ENCODE measurements at places on chromosomes 11 and 22. TPM values are rescaled to one million over a fixed set of nuclear protein-coding genes. Genes with fewer than 3 reads are reported as not detected.

DNA sequence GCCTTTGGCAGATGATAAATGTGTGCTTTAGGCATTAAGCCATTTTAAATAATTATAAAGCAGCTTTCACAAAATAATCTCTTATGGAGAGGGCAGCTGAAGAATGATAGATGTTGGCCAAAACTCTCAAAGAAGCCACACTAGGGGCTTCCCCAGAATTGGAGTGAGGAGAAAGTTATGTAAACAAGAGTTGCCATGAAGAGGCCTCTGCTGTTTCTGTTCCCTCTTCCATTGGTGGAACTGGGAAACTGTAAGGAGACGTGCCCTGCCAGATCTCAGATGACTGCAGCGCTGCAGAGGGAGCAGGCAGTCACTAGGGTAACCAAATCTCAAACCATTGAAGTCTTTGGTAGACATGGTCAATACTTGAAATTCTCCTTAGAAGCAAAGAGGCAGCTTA lies 19.4 kb upstream of the APLP2 start:
- no peak overlapping the region for H3K4me3 ChIP-seq
- H3K36me3 ChIP-seq, result no peaks in the 10 kb centered on the region
- peak overlapping the region; percentile 9 for H3K27ac ChIP-seq
- no peak for DNase-seq
- no peaks in the 10 kb centered on the region for H3K4me1 ChIP-seq

DNA sequence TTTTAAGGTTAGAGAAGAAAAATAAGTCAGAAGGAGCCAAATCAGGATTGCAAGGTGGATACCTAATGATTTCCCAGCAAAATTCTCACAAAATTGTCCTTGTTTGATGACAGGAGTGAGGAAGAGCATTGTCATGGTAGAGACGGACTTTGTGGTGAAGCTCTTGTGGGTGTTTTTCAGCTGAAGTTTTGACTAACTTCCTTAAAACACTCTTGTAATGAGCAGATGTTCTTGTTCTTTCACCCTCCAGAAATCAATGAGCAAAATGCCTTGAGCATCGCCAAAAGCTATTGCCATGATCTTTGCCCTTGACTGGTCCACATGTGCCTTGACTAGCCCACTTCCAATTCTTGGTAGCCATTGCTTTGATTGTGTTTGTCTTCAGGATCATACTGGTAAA lies 20.0 kb downstream of the CALCB start:
- H3K27ac ChIP-seq, result no peak overlapping the region
- no peaks in the 10 kb centered on the region for H3K27me3 ChIP-seq
- no peak for DNase-seq
- no peak overlapping the region for H3K4me3 ChIP-seq
- H3K36me3 ChIP-seq, result no peaks in the 10 kb centered on the region

Gene CADM1
- 5.3 TPM for total RNA-seq

DNA sequence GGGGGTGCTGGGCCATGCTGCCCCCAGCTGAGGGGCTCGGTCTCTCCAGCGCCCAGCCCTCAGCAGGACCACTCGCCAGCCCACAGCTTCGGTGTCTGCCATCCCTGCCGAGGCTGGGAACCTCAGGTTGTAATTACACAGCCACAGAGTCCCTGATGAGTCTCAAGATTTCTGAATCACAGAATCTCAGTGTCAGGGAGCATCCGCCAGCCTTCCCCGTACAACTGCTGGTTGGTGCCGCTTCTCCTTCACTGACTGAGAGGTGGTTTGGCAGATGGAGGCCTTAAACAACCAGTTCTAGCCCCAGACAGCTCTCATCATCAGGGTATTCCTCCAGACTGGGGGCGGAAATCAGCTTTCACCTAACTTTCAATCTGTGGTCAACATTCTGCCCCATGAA lies 13.7 kb downstream of the PHF21B start:
- H3K27me3 ChIP-seq, result no peaks in the 10 kb centered on the region
- H3K27ac ChIP-seq, result no peak overlapping the region
- no peaks in the 10 kb centered on the region for H3K4me1 ChIP-seq
- no peaks in the 10 kb centered on the region for H3K36me3 ChIP-seq
- DNase-seq, result no peak
- H3K4me3 ChIP-seq, result no peak overlapping the region

Gene ZNF74
- total RNA-seq, result 4.8 TPM

Gene GTSE1
- total RNA-seq, result not detected

Gene ALKBH8
- total RNA-seq, result 6.2 TPM

DNA sequence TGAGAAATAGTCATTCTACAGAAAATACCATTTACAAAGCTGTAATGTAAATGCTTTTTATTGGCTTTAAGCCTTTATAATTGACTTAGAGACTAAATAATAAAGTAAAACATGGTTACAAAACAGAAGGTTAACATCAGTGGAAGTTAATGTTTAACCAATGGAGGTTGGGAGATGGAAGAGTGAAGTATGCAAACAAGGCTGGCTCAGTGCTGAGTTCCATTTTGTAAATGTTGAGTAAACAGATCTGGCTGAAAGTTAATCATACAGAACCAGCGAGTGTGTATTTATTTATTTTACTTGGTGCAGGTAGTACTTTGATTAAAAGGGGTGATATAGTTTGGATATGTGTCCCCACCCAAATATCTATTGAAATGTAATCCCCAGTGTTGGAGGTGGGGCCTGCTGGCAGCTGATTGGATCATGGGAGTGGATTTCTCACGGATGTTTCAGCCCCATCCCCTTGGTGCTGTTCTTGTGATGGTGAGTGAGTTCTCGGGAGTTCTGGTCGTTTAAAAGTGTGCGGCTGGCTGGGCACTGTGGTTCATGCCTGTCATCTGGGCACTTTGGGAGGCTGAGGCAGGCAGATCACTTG lies 827.4 kb downstream of the OPCML start:
- DNase-seq, result no peak
- H3K36me3 ChIP-seq, result no peaks in the 10 kb centered on the region
- no peaks in the 10 kb centered on the region for H3K27me3 ChIP-seq
- no peaks in the 10 kb centered on the region for H3K4me1 ChIP-seq
- no peak overlapping the region for H3K27ac ChIP-seq
- no peak overlapping the region for H3K4me3 ChIP-seq

Gene COMMD9
- 38.3 TPM for total RNA-seq

GRCh38 chr22:18114495-18114894 lies 3.9 kb downstream of the TUBA8 start:
- H3K36me3 ChIP-seq, result no peaks in the 10 kb centered on the region
- no peak overlapping the region for H3K4me3 ChIP-seq
- H3K27ac ChIP-seq, result no peak overlapping the region
- H3K4me1 ChIP-seq, result peaks cover 3% of the 10 kb centered on the region

Gene OR51B2
- 1.6 TPM for total RNA-seq

DNA sequence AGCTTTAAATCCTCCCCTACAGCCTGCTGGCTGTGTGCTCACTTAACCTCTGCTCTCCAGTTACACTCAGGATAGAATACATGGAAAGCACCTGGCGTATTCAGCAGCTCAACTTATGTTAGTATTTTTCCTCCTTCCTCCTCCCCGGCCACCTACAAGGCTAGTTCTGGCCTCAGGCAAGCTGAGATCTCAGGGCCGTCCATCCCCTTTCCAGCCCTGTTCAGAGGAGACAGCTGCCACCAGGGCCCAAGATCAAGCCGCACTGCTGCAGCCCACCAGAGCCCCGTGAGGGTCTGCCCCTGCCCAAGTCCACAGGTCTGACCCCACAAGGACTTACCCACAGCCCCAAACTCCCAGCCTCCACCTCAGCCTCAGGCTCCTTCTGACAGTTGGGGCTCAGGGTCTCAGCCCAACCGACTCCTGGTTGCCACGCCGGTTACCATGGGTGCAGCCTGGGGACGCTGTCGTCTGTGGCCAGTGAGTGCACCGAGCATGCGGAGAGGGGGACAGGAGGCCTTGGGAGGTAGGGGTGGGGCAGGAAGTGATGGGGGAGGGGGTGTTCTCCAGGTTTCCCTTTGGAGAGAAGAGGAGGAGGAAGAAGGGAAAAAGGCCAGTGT lies at the start of gene C11orf16:
Gene C11orf16, minus strand, starts transcription at position 384 of the 617 bp plus-strand sequence. CDS start 639 bp downstream, outside the sequence.
- H3K27ac ChIP-seq, result no peak within 1 kb of the TSS
- no peaks in the 10 kb centered on the region for H3K27me3 ChIP-seq
- H3K36me3 ChIP-seq, result no peaks in the 10 kb centered on the region
- DNase-seq, result no peak

Gene SPATA19
- total RNA-seq, result not detected

Gene IFITM10
- total RNA-seq, result 14.0 TPM

DNA sequence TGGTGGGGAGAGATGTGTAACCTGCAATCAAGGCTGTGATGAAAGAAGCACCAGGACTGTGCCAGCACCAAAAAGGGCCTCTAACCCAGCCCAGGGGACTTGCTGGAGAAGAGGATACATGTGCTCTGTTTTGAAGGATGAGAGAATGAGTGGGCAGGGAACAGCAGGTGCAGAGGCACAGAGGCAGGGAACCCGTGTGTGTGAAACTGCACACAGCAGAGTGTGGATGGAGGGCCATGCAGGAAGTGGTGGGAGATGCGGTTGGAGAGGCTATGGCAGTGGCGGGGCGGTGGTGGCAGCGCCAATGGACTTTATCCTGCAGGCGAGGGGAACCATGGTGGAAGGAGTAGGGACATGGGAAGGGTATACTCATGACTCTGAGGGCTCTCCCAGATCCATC lies 25.2 kb upstream of the LRRC32 start:
- H3K4me3 ChIP-seq, result no peak overlapping the region
- no peaks in the 10 kb centered on the region for H3K27me3 ChIP-seq
- no peak for DNase-seq
- no peak overlapping the region for H3K27ac ChIP-seq
- no peaks in the 10 kb centered on the region for H3K4me1 ChIP-seq

DNA sequence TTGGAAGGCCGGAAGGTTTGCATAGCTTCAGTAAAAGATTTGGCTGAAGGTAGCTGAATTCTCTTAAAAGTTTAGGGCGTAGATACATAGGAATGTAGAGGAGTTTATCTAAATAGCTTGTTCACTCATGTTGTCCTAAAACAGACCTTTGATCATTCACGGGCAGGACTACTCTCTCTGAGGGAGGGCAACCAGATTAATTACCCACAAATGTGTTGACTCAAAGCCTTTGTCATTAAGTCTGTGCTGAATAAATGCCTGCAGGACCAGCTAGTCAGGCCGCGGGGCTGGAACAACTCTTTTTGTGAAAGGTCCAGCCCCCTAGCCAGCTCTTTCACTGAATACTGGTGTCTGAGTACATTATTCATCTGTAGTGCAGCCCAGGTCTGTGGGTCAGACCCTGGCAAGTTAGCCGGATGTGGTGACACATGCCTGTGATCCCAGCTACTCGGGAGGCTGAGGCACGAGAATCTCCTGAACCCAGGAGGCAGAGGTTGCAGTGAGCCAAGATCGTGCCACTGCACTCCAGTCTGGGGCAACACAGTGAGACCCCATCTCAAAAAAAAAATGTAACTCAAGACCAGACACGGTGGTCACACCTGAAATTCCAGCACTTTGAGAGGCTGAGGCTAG lies 2.8 kb upstream of the FADD start:
- DNase-seq, result no peak
- no peaks in the 10 kb centered on the region for H3K36me3 ChIP-seq
- no peak overlapping the region for H3K27ac ChIP-seq
- H3K27me3 ChIP-seq, result no peaks in the 10 kb centered on the region
- H3K4me1 ChIP-seq, result peaks cover 6% of the 10 kb centered on the region

GRCh38 chr11:117876341-117877119 lies at the start of gene FXYD6:
TSS of gene FXYD6 (minus strand) at chr11:117876658. CDS start at chr11:117842776, 33,882 bp downstream.
- DNase-seq, result no peak
- H3K4me1 ChIP-seq, result no peaks in the 10 kb centered on the region
- peak within 1 kb of the TSS; percentile 73 for H3K27ac ChIP-seq
- H3K27me3 ChIP-seq, result no peaks in the 10 kb centered on the region

Gene DTX4
- 7.5 TPM for total RNA-seq

Gene LDLRAD3
- total RNA-seq, result 45.4 TPM

DNA sequence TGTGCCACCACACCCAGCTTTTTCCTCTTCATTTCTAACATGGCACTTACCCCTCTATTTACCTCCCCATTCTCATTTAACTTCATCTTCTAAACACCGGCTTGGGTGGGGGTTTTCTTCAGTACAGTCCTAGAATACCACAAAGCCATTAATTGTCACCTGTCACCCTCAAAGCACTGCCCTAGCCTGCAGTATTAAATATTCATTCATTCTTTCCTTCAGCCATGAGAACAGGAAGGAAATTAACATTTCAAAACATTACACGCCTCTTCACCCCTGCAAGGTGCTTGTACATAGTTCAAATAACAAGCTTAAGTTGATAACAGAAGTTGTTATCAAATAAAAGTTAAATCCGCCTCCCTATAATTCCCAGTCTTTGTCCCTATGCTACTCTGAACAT lies 10.7 kb upstream of the VPS37C start:
- H3K27me3 ChIP-seq, result no peaks in the 10 kb centered on the region
- no peak overlapping the region for H3K4me3 ChIP-seq
- H3K36me3 ChIP-seq, result no peaks in the 10 kb centered on the region

GRCh38 chr11:129590030-129590752 lies 214.5 kb downstream of the BARX2 start:
- no peak overlapping the region for H3K4me3 ChIP-seq
- H3K36me3 ChIP-seq, result no peaks in the 10 kb centered on the region
- H3K27me3 ChIP-seq, result no peaks in the 10 kb centered on the region
- DNase-seq, result no peak
- H3K27ac ChIP-seq, result no peak overlapping the region
- no peaks in the 10 kb centered on the region for H3K4me1 ChIP-seq

GRCh38 chr22:28025866-28026575 lies 107.0 kb upstream of the PITPNB start:
- DNase-seq, result no peak
- H3K27me3 ChIP-seq, result no peaks in the 10 kb centered on the region
- H3K4me1 ChIP-seq, result peaks cover 4% of the 10 kb centered on the region
- no peak overlapping the region for H3K4me3 ChIP-seq
- no peak overlapping the region for H3K27ac ChIP-seq

- no peak overlapping the region for H3K4me3 ChIP-seq
- DNase-seq, result no peak
- H3K27ac ChIP-seq, result peak overlapping the region; percentile 98
These were observed 23.6 kb downstream of the TXN2 start for GRCh38 chr22:36457688-36458450.

DNA sequence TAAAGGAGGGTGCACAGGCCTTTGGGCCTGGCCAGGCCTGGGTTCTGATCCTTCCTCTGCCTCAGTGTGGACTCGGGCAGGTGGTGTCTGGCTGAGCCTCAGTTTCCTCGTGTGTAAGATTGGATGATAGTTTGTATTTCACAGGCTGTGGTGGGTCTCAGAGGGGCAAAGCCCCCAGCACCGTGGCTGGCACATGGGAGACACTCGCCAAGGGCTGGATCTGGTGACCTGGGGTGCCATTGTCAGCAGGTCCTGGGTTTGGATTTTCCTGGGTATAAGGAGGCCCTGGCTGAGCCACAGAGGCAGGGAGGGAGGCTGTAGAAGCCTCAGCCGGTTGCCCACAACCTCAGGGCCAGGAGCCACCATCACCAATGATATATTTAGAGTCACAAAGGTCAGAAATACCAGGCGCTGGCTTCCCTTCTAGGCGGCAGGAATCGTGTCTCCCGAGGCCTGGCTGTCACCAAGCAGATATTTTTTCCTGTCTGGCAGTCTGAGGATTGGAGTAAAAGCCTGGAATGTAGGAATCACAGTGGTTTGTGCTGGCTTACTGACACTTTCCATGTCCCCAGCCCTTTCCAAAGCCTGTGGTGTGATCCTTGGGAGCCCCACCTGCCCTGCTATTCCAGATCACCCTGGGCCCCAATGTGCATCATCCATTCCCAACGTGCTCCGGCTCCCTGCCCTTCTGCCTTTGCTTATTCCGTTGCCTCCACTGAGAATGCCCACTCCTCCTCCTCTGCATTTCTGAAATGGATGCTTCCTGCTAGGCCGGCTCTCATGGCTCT lies 15.6 kb downstream of the KCNC1 start:
- no peaks in the 10 kb centered on the region for H3K36me3 ChIP-seq
- DNase-seq, result no peak
- no peak overlapping the region for H3K4me3 ChIP-seq
- H3K27ac ChIP-seq, result no peak overlapping the region
- H3K4me1 ChIP-seq, result no peaks in the 10 kb centered on the region

Gene POU2F3
- total RNA-seq, result 3.9 TPM

- no peak overlapping the region for H3K4me3 ChIP-seq
- no peak for DNase-seq
- no peaks in the 10 kb centered on the region for H3K36me3 ChIP-seq
- H3K27ac ChIP-seq, result no peak overlapping the region
These were observed 6.4 kb upstream of the ARFGAP3 start for GRCh38 chr22:42863349-42863961.

Gene MS4A15
- total RNA-seq, result not detected

Data from breast epithelium (tissue), 4 donors.